T-cell (primary cell): ENCODE measurements at places on chromosomes 5 and 9. TPM values are rescaled to one million over a fixed set of nuclear protein-coding genes. Genes with fewer than 3 reads are reported as not detected.

DNA sequence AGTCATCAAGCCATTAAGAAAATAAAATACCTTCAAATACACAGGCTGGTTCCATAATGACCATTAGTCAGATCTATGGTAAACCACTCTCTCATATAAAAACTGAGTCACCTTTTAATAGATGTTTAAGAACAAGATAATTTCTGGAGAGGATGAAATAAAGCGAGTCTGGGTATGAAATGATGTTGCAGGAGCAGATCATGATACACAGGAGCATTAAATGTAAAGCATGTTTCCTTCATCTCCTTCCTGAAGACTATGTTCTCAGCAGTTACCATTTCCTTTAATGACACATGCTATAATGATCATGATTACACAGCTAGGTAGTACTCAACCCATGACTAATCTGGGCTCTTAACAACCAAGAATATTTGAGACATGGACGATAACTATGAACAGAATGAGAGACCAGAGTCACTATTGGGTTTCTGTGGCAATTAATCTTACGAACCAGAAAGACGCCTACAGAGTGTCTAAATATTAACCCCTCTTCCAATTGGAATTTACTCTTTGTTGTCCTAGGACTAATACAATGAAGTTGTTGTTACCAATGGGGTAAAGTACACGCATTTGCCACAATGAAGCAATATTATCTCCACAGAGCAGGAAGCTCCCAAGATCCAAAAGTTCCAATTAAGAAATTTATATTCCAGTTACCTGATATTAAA, 105.6 kb downstream of the NR6A1 start:
- H3K36me3 ChIP-seq = no peaks in the 10 kb centered on the region
- H3K27ac ChIP-seq = no peak overlapping the region
- H3K27me3 ChIP-seq = peaks cover 2% of the 10 kb centered on the region

DNA sequence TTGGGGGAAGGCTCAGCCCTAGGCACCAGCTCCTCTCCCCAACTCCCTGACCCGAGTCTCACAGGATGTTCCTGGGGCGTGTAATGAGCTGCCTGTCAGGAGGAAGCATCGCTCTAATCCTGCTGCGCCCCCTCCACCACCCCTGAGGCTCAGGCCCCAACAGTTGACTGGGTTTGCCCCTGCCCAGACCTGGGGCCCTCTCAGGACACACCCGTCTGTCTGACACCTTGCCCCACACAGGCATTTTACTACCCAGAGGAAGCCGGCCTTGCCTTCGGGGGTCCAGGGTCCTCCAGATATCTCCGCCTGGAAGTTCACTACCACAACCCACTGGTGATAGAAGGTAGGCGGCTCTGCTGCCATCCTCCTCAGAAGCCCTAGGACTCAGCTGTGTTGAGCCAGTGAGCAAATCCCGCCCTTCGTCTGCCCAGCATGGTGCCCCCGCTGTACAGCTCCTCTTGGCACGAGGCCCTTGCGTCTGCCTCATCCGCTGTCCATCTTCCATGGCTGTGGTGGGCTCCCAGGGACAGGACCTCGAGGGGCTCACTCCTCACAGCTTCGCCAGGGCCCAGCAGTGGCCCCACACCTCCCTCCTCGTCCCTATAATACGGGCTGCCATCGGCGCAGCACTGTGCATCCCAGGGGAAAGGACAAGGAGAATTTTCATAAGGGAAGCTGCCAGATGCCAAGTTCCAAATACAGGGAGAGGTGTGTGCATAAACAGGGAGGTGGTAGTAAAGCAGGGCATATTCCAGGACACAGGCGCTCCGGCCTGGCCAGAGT, 8.0 kb downstream of the DBH start:
- peaks cover 9% of the 10 kb centered on the region for H3K4me1 ChIP-seq
- no peaks in the 10 kb centered on the region for H3K36me3 ChIP-seq
- no peaks in the 10 kb centered on the region for H3K27me3 ChIP-seq
- no peak overlapping the region for H3K4me3 ChIP-seq

GRCh38 chr5:96297867-96298266, 135.2 kb downstream of the PCSK1 start:
- no peak for DNase-seq
- H3K27me3 ChIP-seq = no peaks in the 10 kb centered on the region
- H3K4me3 ChIP-seq = no peak overlapping the region
- no peak overlapping the region for H3K27ac ChIP-seq
- no peaks in the 10 kb centered on the region for H3K4me1 ChIP-seq

DNA sequence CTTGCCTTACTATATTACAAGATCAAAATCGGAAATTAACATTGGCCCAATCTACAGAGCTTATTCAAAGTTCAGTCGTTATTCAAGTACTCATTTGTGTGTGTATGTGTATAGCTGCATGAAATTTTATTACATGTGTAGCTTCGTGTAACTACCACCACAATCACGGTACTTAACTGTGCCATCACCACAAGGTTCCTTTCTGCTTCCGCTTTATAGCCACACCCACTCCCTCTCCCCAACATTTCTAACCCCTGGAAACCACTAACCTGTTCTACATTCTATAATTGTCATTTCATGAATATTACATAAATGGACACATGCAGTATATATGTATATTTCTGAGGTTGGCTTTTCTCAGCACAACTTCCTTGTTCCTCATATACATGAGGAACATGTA, 4.0 kb upstream of the TEX48 start:
- H3K36me3 ChIP-seq = no peaks in the 10 kb centered on the region
- H3K27me3 ChIP-seq = no peaks in the 10 kb centered on the region
- DNase-seq = no peak

DNA sequence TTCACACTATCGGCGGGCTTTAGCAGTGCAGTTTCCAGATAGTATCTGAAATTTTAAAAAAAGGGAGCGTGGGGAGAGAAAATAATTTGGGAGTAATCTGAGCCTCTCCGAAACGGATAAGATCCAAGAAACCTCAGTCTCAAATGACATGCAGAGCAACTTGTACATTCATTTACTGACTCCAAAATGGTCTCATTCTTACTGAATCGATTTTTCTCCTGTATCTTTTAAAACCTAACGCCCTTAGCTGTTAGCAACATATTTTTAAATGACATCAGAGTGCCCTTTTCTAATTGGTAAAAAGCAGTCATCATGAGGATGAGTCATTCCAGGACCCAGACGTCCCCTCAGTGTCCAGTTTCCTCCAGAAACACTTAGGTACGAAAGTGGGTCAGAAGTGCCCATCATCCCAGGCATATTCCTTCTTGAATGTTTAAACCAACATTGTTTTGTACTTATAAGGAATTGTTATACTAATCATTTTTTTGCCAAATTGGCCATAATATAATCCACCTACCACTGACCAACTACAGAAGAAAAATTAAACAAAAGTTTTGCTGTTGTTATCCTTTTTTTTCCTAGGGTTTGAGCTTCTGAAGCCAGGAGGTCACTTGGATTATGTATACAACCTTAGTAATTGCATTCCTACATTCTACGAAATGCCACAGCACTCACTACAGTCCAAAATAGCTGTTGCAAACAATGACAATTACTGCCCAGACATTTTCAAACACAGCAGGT, 354.4 kb downstream of the ADAMTS6 start:
- H3K27ac ChIP-seq = no peak overlapping the region
- H3K27me3 ChIP-seq = no peaks in the 10 kb centered on the region
- no peaks in the 10 kb centered on the region for H3K4me1 ChIP-seq
- no peak for DNase-seq
- H3K4me3 ChIP-seq = no peak overlapping the region
- H3K36me3 ChIP-seq = no peaks in the 10 kb centered on the region

GRCh38 chr9:114804505-114804904, 1.3 kb downstream of the TNFSF15 start:
- H3K36me3 ChIP-seq = no peaks in the 10 kb centered on the region
- H3K27me3 ChIP-seq = no peaks in the 10 kb centered on the region
- H3K4me3 ChIP-seq = no peak overlapping the region

- DNase-seq = no peak
- no peaks in the 10 kb centered on the region for H3K27me3 ChIP-seq
- H3K27ac ChIP-seq = no peak overlapping the region
These were observed 16.9 kb downstream of the CHSY3 start for GRCh38 chr5:129921204-129921603.

- H3K4me3 ChIP-seq = no peak overlapping the region
- no peak overlapping the region for H3K27ac ChIP-seq
- H3K27me3 ChIP-seq = no peaks in the 10 kb centered on the region
- no peaks in the 10 kb centered on the region for H3K4me1 ChIP-seq
These were observed 335.9 kb downstream of the PIK3R1 start for GRCh38 chr5:68551436-68551835.

DNA sequence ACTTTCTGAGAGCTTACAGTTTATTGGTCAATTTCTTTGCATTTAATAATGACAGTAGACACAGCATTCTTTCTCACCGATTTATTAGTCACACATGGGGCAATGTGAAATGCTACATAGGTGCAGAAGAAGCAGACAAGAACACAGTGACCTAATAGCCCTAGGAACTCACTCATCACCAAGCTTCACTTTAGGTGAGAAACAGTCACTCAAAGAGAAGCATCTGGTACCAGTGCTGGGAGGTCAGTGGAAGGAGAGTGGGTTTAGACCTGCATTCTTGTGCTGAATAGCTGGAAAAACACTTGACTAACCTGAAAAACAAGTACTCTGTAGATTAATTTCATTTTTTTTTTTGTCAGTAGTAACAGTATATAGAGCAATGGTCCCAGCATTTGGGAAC, 179.6 kb downstream of the GRIA1 start:
- no peaks in the 10 kb centered on the region for H3K4me1 ChIP-seq
- H3K27me3 ChIP-seq = no peaks in the 10 kb centered on the region
- H3K27ac ChIP-seq = no peak overlapping the region
- no peaks in the 10 kb centered on the region for H3K36me3 ChIP-seq
- no peak for DNase-seq

DNA sequence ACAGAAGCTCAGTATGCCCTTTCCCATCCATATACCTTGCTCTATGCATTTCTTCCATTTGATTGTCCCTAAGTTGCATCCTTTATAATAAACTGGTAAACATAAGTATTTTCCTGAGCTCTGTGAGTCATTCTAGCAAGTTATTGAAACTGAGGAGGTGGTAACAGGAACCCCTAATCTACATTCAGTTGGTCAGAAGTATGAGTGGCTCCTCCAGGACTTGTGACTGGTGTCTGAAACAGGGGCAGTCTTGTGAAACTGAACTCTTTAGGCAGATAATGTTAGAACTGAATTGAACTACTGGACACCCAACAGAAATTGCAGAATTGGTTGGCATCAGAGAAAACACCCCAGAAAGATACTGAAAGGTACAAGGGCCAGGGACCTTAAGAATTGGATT, 133.1 kb upstream of the POU5F2 start:
- no peak for DNase-seq
- H3K4me3 ChIP-seq = no peak overlapping the region
- no peaks in the 10 kb centered on the region for H3K27me3 ChIP-seq
- H3K4me1 ChIP-seq = no peaks in the 10 kb centered on the region
- peaks cover 6% of the 10 kb centered on the region for H3K36me3 ChIP-seq

DNA sequence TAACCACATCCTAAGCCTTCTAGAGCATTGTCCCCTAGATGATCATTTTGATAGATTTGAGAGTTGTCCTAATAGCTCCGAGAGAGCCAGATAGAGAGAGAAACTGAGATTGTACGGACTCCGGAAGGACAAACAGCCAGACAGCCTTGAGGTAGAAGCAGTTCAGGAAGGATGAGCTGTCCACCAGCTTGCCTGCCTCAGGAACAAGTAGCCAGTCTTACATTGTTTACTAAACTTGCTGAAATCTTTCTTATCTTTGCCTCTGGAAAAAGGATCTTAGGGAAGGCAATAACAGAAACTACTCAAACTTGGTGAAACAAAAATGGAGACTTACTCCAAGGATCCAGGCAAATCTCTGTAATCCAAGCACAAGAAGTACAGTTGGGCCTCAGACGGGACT, 39.0 kb upstream of the SAP30L start:
- no peak for DNase-seq
- no peaks in the 10 kb centered on the region for H3K27me3 ChIP-seq
- no peak overlapping the region for H3K27ac ChIP-seq
- peaks cover 6% of the 10 kb centered on the region for H3K36me3 ChIP-seq

- H3K27ac ChIP-seq = no peak overlapping the region
- DNase-seq = no peak
- no peak overlapping the region for H3K4me3 ChIP-seq
These were observed 415.3 kb downstream of the CETN3 start for GRCh38 chr5:89994266-89994665.

- no peak overlapping the region for H3K4me3 ChIP-seq
- no peaks in the 10 kb centered on the region for H3K27me3 ChIP-seq
- no peak overlapping the region for H3K27ac ChIP-seq
- H3K36me3 ChIP-seq = no peaks in the 10 kb centered on the region
- DNase-seq = no peak
These were observed 10.0 kb upstream of the LECT2 start for GRCh38 chr5:135964670-135965320.

DNA sequence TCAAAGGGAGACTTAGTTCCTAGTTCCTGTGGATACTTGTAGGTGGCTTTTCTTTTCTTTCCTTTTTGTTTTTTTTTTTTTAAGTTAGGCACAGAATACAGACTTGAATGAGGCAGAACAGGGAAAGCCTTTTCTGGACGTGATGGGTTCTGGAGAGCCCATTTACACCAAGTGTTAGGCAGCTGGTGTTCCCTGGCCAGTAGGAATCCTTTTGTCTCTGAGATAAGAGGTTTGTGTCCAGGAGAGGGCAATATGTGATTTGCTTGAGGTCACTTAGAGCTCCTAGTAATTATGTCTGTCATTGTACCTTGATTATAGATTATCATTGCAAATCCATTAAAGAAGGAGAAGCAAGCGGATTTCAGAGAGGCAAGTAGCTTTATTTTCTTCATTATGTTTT, 9.1 kb downstream of the MEGF10 start:
- no peaks in the 10 kb centered on the region for H3K27me3 ChIP-seq
- no peak overlapping the region for H3K4me3 ChIP-seq

DNA sequence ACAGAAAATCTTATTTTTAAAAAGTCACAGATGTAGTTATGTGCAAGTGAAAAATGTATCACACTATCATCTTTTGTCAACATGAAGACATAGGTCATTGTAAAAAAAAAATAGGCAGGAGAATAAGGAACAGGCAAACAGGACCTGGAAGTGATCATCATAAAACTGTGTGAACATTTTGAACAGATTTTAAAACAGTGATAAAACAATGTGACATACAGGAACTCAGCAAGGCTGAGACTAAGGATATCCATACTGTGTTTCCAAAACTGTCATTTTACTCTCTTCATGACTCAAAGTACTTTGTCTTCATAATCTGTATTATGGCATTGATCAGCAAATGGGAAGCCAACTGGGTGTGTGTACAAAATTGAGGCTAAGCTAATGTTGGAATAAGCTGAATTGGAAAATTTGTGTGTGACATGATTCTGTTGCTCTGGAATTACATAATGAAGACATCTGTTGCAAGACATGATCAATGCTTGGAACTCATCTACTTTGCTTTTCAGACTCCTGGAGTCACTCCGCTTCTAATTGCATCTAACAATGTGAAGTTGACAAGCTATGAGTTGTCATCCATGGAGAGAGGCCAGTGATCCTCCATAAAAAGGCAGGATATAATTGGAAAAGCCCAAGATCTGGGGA, 978.7 kb upstream of the NUDT12 start:
- no peak overlapping the region for H3K4me3 ChIP-seq
- H3K36me3 ChIP-seq = no peaks in the 10 kb centered on the region
- H3K27me3 ChIP-seq = no peaks in the 10 kb centered on the region

OR2S2 gene
- not detected for total RNA-seq

LCN15 gene
- total RNA-seq = not detected

RAD1 gene
- 20.7 TPM for total RNA-seq

GABRB2 gene
- total RNA-seq = not detected

KIF3A gene
- total RNA-seq = 15.9 TPM

RORB gene
- total RNA-seq = not detected

SIT1 gene
- total RNA-seq = 56.2 TPM

SPAAR gene
- total RNA-seq = not detected

CDH9 gene
- not detected for total RNA-seq

CCNJL gene
- not detected for total RNA-seq

SPINK4 gene
- not detected for total RNA-seq
